Cortex of kidney (tissue), 1 donor: ENCODE measurements at places on chromosomes 7 and 10.

GRCh38 chr10:4183761-4184261, 398.8 kb upstream of the KLF6 start:
- no peak for DNase-seq

DNA sequence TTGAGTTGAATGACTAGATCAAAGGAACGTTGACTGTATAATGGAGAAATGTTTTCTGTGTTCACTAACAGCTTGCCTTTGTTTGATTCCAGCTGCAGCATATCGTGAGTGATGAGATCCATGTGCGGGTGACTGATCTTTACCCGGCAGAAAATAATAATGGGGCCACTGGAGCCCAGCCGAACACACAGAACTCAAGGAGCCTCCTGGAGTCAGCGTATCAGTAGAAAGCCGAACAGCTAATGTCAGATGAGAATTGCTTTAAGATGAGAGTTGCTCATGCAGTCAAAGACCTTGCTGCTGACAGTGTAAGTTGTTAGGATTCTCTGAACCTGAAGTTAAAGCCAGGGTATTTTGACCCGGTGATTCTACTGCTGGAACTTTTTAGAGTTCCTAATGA, 34.3 kb upstream of the MTPAP start:
- no peak for DNase-seq

- DNase-seq = no peak
Measured at GRCh38 chr7:44114586-44115310, 8.6 kb downstream of the POLD2 start.

- DNase-seq = no peak
Measured at GRCh38 chr7:70177166-70177565, 578.9 kb downstream of the AUTS2 start.

DNA sequence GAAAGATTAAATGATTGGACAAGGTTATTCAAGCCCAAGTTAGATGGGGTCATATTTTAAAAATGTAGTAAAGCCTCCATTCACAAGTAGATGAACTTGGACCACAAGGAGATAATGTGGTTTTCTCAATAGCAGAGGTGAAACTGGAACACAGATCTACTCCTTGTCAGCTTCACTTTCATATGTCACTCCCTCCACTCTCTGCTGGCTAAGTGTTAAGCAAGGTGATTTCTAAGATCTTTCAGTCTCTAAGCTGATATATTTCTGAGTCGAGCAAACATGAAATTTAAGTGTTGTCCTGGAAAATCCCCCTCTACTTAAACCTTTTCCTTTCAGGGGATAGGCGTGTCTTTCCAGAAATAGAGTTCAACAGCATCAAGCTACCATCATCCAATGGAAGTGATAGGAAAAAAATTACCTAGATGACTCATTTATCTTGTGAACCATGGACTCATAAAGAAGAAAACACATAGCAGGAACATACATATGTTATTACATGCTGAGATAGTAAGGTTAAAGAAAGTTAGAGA, 275.0 kb downstream of the PTEN start:
- no peak for DNase-seq

GRCh38 chr7:34354899-34355298, 303.1 kb upstream of the NPSR1 start:
- no peak for DNase-seq
